ENCODE measurements at places on chromosomes 16 and 17.

DNA sequence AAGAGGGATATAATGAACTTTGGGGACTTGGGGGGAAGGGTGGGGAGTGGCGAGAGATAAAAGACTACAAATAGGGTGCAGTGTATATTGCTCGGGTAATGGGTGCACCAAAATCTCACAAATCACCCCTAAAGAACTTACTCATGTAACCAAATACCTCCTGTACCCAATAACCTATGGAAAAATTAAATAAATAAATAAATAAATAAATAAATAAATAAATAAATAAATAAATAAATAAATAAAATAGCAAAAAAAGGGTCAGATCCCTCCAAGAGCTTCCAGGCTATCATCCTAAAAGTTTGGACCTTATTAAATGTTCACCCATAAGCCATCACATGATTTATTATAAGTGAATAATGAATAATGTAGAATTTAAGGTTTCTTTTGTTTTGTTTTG, 636.1 kb upstream of the C16orf82 start:
- no peak for DNase-seq

- no peak for DNase-seq
These were observed 952 bp downstream of the CD300A start for GRCh38 chr17:74467221-74467951.

DNA sequence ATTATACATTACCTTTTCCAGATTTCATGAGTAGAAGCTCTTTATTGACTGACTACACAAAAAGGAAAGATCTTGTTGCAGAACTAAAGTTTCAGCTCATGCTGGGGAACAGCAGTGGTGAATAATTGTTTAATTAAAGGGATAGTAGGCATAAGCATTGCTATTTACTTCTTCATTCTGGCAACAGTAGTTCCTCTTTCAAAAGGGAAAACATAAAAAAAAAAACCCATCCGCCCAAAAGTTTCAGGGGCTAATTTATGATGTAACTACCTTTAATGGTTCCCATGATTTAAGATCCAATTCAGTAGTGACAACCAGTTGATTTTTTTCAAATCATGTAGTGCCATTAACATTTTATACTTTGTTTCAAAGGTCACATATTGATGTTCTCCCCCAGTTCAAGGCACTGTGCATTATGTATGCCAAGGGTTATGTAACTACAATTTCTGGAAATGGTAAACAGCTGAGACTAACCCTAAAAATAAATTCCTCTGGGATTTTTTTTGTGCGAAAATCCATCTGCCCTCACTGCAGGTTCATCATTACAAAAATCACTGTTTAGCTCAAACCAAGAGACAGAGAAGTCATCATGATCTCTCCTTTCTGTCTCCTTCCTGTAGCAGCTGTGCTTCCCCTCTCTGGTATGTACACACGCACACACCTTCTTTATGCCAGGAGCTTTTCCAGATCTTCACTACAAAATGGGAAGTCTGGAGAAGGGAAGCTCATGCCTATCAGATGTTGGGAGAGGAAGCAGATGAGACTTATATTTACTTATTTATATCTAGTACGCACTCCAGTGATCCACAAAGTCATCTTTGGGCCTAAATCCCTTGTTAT, 2.2 kb upstream of the PHLPP2 start:
- DNase-seq = no peak

- DNase-seq = no peak
These were observed 18.4 kb downstream of the MIEF2 start for GRCh38 chr17:18278867-18279266.

DNA sequence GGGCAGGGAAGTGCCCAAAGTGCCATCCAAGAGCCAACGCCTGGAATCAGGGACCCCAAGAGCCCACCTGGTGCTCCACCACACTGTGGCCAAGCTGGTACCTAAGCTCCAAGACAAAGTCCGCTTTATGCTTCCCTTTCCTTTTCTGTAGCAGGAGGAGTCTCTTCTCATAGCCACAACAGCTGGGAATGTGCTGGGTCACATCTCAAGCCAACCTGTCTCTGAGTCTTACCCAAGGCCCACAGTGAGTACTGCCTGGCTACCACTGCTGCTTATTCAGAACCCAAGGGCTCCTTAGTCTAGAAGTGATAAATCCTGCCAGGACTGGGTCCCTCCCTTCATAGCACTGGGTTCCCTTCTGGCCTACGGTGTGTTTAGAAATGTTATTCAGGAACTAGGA, 49.8 kb downstream of the ERCC4 start:
- DNase-seq = no peak

All from activated T-cell treated with anti-CD3 and anti-CD28 coated beads for 48 hours (primary cell).